ENCODE measurements at places on chromosomes 4 and X. TPM values are rescaled to one million over a fixed set of nuclear protein-coding genes. Genes with fewer than 3 reads are reported as not detected.

Gene NMU
- 8.1 TPM for polyA plus RNA-seq

Gene MAGED4
- 23.0 TPM for polyA plus RNA-seq

Gene FGFR3
- 97.8 TPM for polyA plus RNA-seq

Gene CCSER1
- 20.3 TPM for polyA plus RNA-seq

DNA sequence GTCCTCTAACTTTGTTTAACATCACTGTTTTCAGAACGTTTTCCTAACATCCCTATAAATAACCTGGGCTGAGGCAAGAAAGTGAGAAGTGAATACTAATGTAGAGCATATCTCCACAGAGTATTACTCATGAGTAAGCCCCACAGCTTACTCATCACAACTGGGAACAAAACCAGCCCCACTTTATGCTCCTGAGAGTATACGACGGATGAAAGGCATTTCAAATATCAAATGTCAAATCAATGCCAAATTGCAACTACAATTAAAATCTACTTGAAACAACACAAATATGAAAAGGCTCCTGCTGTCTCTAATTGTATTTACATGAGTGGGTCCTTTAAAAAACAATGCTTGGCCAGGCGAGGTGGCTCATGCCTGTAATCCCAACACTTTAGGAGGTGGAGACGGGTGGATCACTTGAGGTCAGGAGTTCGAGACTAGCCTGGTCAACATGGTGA, 41.2 kb downstream of the SH3RF1 start:
- no peak for DNase-seq

DNA sequence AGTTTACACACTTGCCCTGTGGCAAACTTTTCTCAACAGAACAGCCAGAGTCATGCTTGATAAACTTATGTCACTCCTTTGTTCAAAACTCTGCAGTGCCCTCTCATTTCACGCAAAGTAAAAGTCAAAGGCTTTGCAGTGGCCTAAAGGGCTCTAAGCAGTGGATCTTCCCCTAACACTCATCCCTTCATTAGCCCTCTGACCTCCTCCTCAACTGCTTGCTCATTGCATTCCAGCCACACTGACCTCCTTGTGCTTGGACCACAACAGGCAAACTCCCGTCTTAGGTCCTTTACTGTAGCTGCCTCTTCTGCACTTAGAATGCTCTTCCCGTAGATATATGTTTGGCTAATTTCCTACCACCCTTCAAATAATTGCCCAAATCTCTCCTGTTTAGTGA, 5.6 kb downstream of the PRDM5 start:
- no peak for DNase-seq

- no peak for DNase-seq
Measured at GRCh38 chr4:22233230-22233629, 282.6 kb downstream of the ADGRA3 start.

GRCh38 chr4:55819634-55820033, at the start of gene EXOC1L:
EXOC1L (plus strand) TSS chr4:55819790; CDS start chr4:55820027, 237 bp downstream.
- no peak for DNase-seq

DNA sequence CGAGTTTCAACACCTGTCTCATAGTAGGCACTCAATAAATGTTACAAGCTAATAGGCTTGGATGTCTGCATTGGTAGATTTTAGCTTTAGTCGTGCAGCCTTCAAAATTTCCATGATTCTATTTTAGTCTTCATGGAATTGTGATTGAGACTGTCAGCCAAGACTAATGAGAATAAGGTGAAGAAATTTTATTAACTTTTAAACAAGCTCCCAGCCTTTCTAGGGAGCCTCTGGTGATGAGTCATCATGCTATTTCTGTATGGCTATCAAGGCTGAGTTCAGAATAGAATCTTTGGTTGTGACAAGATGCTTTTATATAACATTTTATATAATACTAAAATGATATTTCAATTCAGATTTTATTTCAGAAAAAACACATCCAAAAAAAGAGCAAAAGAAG, 685.8 kb downstream of the GABRG1 start:
- no peak for DNase-seq

- no peak for DNase-seq
Measured at GRCh38 chr4:19214591-19215186, 1037.0 kb upstream of the SLIT2 start.
